ENCODE measurements at places on chromosomes 6 and 20.
A peak's percentile ranks its signal among the peaks of the same experiment; 100 is the strongest.

- DNase-seq = no peak
Observed at GRCh38 chr6:132100388-132100990, 149.3 kb upstream of the CCN2 start.

DNA sequence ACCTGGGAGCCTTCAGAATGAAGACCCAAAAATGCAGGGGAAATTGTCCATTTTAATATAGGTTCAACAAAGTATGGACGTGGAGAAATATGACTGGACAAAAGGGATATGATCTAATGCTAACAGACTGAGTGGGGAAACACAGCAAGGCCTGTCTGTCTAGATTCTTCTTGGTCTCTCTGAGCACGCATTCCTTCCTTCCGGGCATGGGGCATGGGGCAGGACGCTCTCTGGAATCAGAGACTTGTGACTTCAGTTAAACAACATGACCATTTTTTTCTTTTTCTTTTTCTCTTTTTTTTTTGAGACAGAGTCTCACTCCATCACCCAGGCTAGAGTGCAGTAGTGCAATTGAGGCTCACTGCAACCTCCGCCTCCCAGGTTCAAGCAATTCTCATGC lies 31.9 kb downstream of the ZBTB2 start:
- no peak for DNase-seq

- DNase-seq = no peak
Observed at GRCh38 chr6:134822920-134823709, 126.8 kb downstream of the ALDH8A1 start.

DNA sequence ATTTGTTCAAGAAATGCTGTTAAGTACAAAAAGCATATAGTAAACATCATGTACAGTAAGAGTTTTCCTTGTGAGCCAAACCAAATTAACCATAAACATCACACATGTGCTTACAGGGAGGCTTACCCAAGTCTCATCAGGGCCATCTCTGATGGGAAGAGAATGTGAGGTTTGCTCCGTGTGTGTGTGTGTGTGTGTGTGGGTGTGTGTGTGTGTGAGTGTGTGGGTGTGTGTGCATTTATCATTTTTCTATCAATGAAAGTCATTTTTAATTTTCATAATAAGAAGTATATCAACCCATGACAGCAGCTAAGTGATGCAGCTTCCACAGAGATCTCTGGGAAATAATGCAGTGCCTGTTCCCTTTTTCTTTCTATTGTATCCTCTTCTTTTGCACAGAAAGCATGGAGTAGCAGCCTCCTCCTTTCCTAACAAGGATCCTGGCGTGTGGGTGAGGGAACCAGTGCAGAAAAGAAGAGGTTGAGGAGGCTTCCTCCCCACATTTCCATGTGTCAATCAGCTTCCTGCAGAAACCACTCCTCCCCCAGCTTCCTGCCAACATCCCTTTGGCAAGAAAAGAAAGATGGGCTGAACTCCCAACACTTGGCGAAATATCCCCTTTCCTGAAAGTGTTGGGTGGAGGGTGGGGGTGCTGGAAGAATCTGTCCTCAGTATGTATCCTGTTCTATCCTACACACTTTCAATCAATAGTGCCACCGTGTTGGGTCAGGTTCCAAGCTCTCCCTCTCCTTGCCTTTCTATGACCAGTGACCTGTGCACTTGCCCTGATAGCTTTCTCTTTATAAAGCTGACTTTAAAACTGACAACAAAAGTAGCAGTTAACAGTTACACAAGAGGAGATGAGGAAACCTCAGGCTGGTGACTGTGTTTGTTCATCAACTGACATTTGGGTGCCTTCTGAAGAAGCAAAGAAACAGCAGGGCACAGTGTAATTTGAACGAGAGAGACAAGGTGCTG lies 251.8 kb upstream of the CITED2 start:
- DNase-seq = no peak

DNA sequence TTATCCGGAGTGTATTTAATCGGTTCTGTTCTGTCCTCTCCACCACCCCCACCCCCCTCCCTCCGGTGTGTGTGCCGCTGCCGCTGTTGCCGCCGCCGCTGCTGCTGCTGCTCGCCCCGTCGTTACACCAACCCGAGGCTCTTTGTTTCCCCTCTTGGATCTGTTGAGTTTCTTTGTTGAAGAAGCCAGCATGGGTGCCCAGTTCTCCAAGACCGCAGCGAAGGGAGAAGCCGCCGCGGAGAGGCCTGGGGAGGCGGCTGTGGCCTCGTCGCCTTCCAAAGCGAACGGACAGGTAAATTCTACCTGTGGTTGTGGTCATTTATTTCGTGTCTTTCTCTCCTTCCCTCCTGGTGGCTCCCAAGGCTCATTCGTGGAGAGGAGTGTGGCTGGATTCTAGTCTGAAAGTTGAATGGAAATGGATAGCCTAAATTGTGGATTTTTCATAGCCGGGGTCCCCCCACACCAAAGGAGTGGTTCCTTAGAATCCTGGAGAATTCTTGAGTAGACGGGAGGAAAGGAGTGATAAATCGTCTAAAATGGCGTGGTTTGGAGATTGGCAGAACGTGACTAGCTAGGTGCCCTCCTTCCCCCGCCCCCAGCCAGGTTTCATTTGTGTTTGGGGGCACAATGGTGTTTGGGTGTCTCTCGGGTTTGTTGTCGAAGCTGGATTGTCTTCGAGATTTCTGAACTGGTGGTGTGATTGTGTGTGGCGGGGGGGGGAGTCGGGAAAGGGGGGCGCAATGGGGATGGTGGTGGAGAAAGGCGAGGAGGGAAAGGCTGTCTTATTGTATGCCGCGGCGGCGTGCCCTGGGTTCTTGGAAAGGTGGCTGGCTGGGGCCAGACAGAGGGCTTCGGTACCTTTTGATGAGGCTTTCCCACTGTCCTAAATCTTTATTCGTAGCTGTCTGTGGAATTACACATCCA lies 673 bp downstream of the MARCKS start:
- no peak for DNase-seq

GRCh38 chr6:13081189-13081563 lies 247.2 kb downstream of the TBC1D7 start:
- no peak for DNase-seq

GRCh38 chr6:111973927-111974639 lies 79.8 kb upstream of the CCN6 start:
- no peak for DNase-seq

DNA sequence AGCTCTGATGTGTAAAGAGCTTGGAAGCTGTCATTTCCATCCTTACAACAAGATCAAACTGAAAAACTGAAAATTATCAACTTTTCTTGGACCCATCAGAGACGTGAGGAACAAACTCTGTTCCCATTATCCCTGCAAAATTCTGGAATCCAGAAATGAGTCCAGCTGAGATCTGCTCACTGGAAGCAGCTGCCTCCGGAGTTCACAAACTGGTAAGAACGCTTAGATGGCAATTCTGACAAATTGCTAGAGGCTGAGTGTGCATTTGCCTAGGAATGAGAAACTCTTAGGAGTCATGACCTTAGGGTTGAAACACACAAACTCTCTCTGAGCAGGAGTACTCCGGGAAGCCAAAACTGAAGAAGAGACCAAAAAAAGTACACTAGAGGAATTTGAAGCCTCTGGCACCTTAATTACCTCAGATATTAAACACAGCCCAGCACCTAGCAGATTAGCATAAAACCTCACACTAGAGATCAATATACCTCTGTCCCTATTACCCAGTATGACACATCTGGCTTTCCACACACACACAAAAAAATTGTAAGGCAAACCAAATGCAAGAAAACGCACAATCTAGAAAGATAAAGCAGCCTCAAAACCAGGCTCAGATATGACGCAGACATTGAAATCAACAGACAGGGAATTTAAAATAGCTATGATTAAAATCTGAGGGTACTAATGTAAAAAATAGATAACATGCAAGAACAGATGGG lies 233.5 kb upstream of the SGK1 start:
- no peak for DNase-seq

DNA sequence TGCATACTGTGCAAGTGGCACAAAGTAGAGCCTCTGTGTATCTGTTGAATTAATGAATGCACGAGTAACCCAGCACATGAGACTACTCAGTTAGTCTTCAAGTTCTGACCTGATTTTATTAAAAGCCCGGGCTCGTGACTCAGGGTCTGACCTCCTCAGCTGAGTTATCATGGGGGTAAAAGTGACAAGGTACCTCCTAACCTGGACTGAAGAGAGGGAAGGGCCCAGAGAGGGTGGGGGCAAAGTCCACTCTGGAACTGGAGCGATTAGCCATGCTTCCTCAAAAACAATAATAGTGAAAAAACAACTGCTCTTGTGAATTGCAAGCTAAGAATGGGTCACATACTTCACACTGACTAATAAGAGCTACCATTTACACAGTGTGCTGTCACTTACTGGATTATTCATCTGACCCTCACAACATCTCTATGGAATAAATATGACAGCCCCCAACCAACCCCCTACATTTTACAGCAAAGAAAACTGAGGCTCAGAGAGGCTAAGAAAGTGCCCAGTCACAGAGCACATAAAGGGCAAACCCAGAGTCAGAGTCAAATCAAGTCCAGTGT lies 26.7 kb downstream of the TRERF1 start:
- no peak for DNase-seq

GRCh38 chr20:15039088-15039752 lies 701.8 kb upstream of the FLRT3 start:
- no peak for DNase-seq

GRCh38 chr6:21987501-21987957 lies 309.3 kb downstream of the PRL start:
- no peak for DNase-seq

GRCh38 chr6:39225543-39225942 lies 3.7 kb downstream of the KCNK5 start:
- no peak for DNase-seq

- no peak for DNase-seq
Observed at GRCh38 chr20:45019027-45019761, 52.9 kb downstream of the STK4 start.

DNA sequence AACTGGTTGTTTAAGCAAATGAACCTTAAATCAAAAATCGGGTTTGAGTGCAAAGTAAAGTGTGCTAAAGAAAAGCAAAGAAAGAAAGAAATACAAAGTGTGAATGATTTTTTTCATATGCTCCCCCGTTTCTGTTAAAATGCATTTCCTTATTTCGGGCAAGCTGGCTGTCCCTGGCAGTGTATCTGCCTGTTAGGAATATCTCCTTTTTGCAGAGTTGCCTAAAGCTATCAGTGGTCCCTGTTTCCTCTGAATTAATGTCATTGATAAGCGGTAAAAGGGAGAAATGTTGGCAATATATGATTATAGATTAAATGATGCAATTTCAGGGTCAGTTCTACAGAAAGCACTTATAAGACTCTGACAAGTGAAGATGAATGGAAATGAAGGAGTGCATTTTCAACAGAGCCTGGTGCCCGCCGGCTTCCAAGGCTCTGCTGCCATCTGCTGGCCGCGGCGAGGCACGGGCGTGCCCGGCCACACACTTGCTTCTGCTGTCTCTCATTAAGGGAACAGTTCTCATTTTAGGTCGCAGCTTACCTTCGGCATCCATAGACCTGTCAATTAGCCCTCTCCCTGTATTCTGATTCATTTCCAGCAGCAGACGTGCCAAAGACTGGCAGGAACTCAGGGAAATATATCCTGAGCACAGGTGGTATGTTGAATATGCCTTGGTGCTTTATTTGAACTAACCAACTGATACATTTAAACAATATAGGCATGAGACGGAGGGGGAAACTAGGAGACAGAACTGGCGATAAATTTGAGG lies 381.9 kb downstream of the C6orf118 start:
- DNase-seq = peak; percentile 11

DNA sequence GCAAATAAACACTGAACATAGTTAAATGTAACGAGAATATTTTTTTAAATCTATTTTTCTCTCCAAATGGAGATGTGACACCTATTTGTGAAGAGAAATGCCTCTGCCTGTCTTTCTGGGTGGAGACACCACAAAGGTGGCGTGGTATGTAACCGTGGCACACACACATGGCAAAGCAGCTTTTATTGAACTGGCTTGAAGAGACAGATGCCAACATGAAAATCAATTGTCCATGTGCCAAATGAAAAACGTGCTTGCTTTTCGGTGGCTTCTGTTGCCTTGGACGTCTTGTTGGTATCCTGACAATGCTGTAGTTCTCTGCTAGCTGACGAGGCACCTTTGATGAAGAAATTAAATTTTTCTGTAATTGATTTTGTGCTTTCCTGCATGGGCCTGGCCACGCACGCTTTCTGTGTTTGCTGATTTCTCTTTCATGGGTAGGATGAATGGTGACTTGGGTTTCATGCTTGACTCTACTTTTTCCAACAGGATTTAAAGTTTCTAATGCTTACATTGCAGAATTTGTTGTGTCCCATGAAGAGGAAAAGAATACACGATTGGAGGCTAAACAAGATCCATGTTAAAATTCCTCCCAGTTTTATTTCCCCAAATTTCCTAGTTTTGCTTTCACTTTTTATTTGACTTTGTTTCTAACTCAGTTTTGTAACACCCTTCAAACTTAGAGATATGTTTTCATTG lies 202.6 kb downstream of the TMEM242 start:
- DNase-seq = no peak

DNA sequence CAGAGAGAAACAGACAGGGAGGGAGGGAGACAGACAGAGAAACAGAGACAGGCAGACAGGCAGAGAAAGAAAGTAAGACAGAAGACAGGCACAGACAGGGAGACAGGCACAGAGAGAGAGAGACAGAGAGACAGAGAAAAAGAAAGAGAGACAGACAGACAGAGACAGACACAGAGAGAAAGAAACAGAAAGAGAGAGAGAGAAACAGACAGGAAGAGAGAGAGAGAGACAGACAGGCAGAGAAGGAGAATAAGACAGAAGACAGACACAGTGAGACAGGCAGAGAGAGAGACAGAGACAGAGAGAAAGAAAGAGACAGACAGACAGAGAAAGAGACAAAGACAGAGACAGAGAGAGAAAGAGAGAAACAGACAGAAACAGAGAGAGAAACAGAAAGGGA lies 754.8 kb upstream of the DEFB115 start:
- DNase-seq = no peak

GRCh38 chr6:104326173-104327001 lies 533.3 kb downstream of the HACE1 start:
- DNase-seq = no peak

GRCh38 chr20:44552050-44552449 lies 30.2 kb upstream of the SERINC3 start:
- no peak for DNase-seq

- no peak for DNase-seq
Observed at GRCh38 chr6:21729431-21729830, 135.9 kb downstream of the SOX4 start.

- DNase-seq = no peak
Observed at GRCh38 chr20:29762620-29763019, 1494.8 kb upstream of the DEFB115 start.

DNA sequence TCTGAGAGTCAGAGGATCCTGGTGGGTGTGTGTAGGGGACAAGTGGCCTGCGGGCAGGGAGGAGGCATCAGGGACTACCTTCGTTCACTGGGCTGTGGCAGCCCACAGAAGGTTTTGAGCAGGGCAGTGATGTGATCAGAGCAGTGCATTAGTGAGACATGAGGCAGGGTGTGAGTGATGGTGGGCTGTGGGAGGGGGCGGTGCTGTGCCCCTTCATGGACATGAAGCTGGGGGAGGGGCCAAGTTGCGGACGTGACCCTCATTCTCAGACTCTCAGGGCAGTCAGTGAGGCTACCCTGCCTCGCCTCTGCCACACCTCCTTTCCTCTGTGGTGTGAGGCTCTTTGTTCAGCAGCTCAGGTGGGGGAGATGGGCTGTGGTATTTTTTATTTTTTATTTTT lies 142.2 kb upstream of the RNF24 start:
- no peak for DNase-seq

Measured in stimulated activated CD8-positive, alpha-beta memory T cell treated with anti-CD3 and anti-CD28 coated beads, Interleukin-4, amount 100 ng/mL, for 1 hour (primary cell).